AG09309 (cell line): ENCODE measurements at places on chromosomes 12 and 14.
A peak's percentile ranks its signal among the peaks of the same experiment; 100 is the strongest.

- DNase-seq: no peak
Observed at GRCh38 chr14:99137913-99138571, 134.0 kb downstream of the BCL11B start.

DNA sequence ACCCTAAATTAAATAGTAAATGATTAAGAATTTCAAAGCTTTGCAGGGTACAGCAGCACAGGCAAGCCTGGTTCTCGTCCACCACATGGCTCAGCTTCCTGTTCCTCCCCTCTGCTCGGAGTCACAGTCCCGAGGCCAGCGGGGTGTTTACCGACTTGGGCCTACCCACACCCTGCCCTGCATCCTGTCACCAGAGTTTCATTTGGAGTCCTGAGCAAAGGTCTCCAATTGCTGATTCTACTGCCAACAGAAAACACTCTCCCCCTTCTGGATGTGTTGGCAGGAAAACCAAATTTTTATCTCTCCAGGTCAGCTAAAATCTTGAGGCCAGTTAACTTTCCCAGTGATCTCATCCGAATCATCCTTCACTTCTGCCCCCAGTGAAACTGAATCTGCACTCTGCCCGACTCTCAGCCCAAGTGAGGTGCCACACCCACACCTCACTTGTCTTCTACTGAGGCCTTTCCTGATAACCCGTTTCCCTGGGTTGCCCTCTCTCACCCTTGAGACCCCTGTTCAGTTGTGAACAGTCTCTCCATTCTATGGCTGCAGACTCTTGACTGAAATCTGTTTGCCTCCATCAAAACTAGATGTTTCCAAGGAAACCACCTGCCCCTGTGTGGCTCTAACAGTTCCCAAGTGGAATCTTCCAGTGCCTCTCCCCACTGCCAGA lies 71.2 kb downstream of the VCPKMT start:
- DNase-seq: peak; percentile 63

DNA sequence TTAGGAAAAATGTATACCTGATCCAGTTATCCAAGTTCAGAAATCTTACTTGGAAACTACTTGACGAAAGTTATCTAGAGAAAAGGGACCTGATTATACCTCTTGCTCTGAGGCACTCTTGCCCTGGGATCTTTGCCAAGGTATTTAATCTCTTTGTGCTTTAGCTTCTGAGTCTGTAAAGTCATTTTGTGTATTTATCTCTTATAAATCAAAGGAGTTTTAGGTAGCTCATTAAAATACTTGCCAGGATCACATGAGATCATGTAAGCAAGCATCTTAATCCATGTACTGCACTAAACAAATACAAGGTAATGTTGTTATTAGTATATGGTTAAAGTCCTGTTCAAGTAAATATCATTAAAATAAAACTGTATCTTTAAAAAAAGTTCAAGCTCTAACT lies 147.5 kb downstream of the IPO8 start:
- no peak for DNase-seq

DNA sequence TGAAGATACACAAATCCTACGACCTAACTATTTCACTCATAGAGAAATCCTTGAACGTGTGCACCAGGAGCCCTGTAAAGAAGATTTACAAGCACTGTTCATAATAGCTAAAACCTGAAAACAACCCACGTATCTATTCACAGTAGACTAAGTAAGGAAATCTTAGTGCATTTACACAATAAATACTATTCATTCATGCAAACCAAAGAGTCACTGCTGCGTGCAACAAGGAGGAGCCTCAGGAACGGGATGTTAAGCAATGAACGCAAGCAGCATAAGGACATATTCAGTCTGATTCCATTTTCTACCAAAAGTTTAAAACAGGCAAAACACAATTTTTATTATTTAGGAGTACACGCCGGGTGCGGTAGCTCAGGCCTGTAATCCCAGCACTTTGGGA lies 176.6 kb downstream of the TTC7B start:
- no peak for DNase-seq

- DNase-seq: no peak
Observed at GRCh38 chr12:46678426-46678825, 147.4 kb downstream of the SLC38A4 start.

DNA sequence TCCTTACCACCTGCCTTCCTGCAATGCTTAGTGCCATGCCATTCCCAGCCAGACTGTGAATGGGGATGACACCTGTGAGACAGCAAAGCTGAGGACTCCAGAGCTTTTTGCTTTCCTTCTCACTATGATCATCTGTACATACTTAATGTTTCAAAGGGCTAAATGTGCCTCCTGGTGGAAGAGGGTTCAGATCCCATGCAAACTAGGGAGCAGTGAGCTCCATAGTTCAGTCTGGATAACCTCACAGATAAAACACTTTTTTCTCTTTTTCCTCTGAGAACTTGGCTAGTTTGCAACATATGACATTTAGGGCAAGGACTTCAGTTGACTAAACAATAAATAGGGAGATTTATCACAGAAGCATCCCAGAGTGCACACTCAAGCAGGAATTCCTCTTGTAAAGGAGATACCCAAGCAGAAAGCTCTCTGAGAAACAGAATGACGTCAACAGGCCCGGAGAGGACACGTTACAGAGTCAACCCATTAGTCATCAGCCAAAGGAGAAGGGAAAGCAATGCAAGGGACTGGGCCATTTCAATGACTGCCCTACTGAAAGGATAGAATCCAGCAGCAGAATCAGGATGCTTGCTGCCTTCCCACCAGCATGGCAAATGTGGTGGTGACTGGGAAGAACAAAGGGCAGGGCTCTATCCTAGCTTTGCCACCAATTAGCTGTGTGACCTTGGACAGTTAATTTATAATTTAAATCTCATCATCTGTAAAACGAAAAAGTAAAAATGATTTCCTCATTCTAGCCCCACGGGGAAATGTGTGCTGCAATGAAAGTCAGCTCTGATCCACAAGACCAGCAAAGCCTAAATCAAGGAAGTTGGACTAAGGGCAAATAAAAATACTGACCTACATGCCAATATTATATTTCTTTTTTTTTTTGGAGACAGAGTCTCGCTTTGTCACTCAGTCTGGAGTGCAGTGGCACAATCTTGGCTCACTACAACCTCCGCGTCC lies 80.8 kb upstream of the ACTN1 start:
- peak; percentile 93 for DNase-seq

- no peak for DNase-seq
Observed at GRCh38 chr14:37417833-37418232, 177.2 kb downstream of the FOXA1 start.

DNA sequence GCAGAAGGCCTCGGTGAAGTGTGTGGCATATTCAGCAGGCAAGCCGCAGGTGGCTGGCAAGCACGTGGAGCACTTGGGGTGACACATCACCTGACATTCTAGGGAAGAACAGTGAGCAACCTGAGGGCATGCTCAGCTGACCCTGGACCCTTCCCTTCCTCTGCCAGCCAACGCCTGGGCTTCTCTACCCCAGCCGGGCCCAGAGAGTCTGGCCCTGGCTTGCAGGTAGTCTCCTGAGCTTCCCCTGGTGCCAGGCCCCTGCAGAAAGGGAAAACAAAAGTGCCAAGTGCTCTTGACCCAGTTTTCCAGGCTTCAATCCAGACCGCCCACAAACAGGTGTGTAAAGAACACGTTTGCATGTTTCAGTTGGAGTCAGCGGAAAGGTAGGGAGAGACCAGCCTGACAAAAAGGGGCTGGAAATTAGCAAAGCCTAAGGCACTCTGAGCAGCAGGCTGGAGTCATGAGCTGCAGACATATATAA lies 45.7 kb downstream of the PRKAB1 start:
- DNase-seq: no peak
